ENCODE measurements at places on chromosomes 1 and 21. TPM values are rescaled to one million over a fixed set of nuclear protein-coding genes. Genes with fewer than 3 reads are reported as not detected.

Gene KIF26B
- 1.5 TPM for total RNA-seq

DNA sequence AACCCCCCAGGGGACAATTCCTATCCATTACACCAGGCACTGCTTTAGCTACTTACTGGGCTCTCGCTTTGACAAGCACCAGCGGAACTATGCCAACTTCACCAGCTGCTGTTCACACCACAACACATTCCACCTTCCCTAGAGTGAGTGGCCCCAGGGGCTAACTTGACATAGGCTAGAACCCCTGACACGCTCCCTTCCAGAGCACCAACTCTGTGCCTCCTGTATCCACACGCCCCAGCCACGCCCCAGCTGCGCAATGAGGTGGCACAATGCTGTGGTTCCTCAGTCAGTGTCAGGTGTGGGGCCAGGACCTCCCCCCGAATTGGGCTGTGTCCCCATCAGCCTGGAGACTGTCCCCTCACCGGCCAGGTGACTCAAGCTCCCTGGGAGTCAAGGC, 11.7 kb upstream of the FGR start:
- no peak for DNase-seq

Gene FCGR3B
- 6.6 TPM for total RNA-seq

Gene CFHR3
- total RNA-seq, result not detected

DNA sequence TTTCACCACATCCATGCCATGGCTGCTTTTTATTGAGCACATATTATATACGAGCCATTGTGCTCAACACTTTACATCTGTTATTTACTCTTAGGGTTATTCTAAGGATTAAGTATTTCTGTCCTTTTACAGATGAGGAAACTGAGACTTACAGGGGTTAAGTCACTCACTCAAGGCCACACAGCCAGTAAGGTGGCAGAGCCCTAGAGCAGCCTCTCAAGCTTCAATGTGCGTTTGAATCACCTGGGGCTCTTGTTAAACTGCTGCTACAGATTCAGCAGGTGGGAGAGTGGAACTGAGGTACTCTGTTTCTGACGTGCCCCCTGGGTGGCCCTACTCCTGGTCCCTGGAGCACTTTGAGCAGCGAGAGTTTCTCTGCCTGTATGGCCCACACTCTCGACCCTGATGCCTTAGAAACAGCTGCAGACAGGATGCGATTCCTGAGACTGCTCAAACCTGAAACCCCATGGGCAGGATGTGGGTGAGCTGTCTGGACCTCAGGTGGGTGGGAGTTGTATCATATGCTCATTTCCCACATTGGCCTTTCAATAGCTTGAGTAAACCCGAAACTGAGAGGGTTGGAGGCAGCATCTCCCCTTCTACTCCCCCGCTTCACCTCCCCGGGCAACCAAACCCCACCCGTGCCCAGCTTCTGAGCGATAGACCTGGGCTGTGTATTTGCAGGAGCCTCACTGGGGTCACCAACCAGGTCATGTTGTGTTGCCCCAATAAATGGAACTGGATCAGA, 59.3 kb downstream of the MAN1C1 start:
- DNase-seq, result peak; percentile 76

DNA sequence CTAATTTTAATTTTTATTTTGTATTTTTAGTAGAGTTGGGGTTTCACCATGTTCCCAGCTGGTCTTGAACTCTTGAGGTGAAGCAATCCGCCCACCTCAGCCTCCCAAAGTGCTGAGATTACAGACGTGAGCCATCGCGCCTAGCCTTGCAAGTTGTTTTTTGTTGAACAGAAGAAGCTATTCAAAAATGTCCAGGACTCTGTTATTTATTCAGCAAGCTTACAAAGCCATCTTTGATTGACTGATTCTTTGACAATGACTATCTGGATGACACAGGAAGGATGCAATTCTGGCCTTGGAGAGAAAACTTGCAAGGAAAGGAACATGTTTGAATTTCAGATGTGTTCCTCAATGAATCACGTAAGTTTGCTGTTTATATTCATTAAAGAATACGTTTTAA, 63.5 kb downstream of the MAP3K7CL start:
- DNase-seq, result no peak

DNA sequence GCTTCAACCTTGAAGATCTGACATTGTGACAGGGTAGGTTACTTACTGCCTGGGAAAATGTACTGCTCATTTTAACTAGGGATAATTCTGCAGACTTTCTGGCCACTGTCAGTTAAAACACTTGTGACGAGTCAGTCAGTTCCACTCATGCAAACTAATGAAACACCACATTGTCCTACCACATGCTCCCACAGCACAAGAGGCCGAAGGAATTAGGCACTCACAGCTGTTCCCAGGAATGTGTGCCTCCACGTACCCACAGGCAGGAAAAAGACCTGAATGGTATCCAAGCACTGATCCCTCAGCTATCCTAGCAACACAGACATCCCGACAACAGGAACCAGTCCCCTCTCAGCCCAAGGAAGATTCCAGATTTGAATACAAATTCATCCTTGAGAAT, 12.3 kb downstream of the BCAR3 start:
- DNase-seq, result no peak

- DNase-seq, result no peak
These were observed 69.1 kb downstream of the COLGALT2 start for GRCh38 chr1:183968386-183968785.

Gene CD55
- 49.5 TPM for total RNA-seq
